ENCODE measurements at places on chromosomes 13 and 19.

GRCh38 chr13:76854894-76855293, 31.3 kb downstream of the KCTD12 start:
- DNase-seq: no peak

DNA sequence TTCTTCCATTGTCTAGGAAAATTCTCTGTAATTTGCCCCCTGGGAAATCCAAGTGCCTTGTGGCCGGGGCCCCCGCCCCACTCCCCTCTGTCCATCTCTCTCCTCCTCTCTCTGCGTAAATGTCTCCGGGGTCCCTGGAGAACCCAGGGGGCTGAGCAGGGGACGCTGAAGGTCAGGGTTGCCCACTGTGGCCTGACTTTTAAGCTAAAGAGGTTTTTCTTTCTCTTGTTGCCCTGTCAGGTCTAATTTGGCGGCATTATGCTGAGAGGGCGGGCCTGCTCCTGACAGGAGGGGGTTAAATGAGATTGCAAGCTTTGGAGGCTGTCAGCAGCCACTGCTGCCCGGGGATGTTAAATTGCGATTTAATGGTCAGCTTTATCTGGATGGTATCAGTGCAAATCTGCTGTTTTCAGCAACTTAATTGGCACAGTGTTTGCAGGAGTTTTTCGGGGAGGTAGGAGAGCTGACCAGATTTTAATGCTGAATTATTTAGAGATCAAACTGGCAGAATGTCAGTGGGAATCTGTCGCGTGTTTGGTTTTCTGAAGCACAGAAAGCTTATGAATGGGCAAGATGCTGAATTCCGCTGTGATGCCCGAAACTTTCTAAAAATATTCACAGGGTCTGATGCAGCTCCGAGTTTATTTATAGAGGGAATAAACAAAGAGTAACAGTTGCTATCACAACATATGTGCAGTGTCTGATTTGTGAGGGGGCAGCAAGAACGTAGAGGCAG, 93.2 kb upstream of the SOX1 start:
- no peak for DNase-seq

- DNase-seq: no peak
Measured at GRCh38 chr13:113324398-113324797, 27.4 kb downstream of the LAMP1 start.

DNA sequence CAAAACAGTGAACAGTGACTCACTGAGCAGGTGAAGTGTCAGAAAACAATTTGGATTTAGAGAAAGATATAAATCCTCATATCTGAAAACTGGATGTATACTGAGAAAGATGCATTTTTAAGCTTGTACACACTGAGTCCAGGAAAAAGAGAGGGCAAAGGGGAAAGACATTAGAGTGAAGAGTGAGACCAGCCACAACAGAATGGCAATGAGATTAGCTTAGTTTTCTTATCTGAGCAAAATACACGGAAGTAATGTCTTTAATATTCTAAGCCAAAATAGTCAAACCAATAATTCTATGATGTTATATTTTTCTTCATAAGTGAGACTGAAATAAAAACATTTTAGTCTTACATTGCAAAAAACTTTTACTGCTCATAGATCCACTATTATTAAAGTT, 236.0 kb downstream of the SLITRK5 start:
- DNase-seq: no peak

DNA sequence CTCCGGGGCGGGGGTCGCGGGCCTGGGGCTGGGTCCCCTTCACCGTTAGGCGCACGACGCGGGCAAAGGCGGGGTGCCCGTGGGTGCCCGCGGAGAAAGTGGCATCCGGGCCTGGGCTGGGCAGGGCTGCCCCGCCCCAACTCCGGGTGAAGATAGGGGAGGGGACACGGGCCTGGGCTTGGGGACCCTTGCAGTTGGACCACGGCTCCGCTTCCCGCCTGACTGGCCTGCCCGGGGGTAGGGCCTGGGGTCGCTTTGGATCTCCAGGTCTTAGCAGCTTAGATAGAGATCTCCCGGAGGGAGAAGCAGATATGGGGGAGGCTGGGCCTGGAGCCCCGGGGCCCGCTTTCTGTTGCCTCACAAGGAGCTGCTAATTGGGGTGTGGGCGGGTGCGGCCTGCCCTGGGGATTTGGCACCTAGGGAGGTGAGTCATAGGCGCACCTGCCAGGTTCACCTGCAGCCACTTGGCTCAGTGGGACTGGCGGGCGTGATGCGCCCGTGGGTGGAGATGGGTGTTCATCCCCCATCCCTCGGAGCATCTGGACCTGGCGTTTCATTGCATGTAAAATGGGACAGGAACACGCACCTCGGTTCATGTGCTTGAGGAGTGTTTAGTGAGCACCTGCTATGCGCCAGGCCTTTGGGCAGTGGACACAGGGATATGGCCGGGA, 585 bp downstream of the MAP1S start:
- DNase-seq: no peak

DNA sequence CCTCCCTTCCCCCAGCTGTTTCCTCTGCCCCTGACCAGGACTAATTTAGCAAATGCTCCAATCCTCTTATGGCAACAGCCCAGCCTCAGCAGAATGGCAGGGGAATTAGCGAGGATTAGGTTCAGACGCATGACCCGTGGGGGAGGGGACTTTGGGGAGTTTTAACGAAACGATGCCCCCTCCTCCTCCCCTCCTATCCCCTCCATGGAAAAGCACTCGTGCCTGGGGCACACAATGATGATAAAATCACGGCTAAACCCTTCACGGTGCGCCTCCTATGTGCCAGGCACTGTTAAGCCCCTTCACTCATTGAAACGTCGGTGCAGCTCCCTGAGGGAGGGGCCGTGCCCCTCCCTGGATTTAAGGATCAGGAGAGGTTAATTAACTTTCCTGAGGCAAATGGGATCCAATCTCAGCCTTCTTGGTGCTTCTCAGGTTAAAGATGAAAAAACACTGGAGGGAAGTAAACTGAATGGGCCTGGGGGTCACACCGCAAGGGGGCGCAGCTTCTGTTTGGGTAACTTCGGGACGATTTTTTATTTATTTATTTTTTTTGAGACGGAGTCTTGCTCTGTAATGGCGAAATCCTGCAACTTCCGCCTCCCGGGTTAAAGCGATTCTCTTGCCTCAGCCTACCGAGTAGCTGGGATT, 10.1 kb upstream of the TPRX2 start:
- no peak for DNase-seq

DNA sequence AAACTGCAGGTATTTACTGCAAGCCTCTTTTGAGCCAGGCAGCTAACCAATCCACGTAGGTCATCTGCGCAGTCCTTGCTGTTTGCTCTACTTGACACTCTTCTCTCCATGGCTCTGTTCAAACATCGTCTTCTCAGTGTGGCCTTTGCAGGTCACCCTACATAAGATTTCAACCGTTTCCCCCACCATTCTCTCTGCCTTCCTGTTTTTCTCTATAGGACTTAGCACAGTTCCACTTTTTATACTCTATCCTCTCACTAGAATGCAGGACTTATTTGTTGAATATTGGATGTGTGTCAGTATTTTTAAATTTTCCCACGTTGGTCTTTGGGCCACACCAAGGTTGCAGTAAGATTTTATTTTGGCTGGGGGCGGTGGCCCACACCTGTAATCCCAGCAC, 1.7 kb upstream of the FBXW9 start:
- DNase-seq: no peak

- DNase-seq: no peak
Measured at GRCh38 chr19:40888191-40888590, 6.2 kb upstream of the CYP2A7 start.

GRCh38 chr13:44354884-44355283, 18.7 kb upstream of the SERP2 start:
- DNase-seq: no peak

DNA sequence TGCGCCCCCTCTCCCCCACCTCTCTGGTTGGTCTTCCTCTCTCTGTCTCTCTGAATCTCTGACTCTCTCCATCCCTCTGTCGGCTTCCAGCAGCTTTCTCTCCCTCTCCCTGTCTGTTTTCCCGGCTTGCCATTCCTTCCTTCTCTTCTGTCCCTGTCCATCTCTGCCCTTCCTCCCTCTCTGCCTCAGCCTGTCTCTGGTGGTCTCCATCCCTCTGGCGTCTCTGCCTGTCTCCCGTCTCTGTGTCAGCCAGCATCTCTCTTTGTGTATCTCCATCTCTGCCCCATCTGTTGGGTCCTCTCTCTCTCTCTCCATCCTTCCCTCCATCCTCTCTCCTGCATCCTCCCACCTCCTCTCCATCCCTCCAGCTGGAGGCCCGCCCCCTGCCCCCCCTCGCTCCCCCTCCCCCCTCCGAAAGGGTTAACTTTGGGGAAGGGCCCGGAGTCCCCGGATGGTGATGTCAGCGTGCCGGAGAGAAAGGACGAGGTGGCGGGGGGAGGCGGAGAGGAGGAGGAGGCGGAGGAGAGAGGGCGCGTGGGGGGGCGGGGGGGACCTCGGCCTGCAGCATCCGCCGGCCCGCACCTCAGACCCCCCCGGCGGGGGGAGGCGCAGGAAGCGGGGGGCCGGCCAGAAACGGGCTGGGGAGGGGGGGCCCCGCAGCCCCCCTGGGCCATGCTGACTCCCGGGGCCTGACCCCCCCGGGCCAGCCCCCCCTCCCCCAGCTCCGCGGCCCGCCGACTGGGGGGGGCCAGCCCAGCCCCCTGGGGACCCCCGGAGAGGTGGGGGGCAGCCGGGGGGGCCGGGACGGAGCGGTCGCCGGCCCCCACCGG, at the start of gene BRSK1:
Gene BRSK1, plus strand, starts transcription at position 450 of the 830 bp plus-strand sequence. CDS start 446 bp downstream, outside the sequence.
- DNase-seq: peak; percentile 62

GRCh38 chr19:34365463-34366401, 736 bp downstream of the GPI start:
- no peak for DNase-seq

DNA sequence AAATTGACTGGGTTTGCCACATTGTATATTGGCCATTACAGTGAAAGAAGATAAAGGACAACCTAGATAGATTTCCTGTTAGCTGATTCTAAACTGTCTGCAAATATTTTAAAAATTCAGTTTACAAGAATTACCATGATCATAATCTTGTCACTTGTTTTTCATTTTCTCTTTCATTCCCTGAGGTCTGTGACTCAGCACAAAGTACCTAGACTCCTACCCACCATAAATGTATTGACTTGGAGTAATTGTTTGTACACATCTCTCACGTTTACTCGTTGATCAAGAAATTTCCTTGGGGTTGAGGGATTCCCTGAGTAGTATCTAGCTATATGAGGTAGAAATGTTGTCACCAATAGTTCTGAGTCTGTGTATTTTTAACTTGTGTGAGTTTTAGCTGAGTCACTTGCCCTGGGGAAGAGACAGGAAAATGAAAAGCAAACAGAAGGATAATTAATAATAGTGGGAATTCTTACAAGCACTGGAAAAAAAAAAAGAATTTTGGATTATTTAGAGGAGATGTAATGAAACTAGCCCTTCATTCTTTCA, 299.2 kb upstream of the DACH1 start:
- no peak for DNase-seq

- DNase-seq: no peak
Measured at GRCh38 chr13:79404985-79405384, 1.1 kb downstream of the RBM26 start.

- DNase-seq: no peak
Measured at GRCh38 chr19:49643466-49643865, 1.5 kb downstream of the SCAF1 start.

DNA sequence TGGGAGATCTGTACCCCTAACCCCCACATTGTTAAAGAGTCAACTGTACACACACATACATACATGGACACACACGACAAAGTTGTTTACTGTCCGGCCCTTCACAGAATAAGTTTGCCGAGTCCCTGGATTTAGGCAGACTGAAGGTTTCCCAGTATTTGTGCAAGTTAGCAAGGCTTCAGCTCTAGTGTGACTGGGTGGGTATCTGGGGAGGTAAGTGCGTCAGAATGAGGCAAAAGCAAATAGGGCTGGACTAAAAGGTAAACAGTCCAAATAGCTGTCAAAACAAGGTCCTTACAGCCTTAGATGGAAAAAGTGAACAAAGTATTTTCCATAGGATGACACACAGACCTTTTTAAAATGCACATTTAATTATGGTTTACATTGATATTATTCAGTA, 228.4 kb upstream of the UFM1 start:
- DNase-seq: no peak

DNA sequence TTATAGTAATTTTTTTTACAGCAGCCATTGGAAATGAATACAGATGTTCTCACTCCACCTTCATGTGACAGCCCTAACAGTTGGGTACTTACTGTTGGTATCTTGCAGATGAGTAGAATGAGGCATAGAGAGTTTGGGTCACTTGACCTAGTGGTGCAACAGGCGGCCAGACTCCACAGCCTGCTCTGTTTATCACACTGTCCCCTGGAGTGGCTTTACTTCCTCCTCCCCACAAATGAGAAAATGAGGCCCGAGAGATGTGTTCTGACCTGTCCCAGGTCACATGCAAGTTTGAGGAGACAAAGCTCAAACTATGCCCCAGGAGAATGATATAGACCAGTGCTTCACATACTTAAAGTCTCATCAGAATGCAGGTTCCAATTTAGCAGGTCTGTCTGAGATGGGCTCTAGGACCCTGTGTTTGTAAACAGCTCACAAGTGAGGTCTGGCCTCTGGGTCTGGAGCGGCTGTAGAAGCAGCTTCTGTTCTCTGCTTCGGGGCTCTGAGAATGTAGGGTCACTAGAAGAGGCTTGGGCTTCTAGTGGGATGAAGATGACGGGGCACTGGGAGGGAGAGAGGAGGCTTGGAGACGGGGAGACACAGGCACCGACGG, 37.4 kb upstream of the RCBTB2 start:
- DNase-seq: no peak

DNA sequence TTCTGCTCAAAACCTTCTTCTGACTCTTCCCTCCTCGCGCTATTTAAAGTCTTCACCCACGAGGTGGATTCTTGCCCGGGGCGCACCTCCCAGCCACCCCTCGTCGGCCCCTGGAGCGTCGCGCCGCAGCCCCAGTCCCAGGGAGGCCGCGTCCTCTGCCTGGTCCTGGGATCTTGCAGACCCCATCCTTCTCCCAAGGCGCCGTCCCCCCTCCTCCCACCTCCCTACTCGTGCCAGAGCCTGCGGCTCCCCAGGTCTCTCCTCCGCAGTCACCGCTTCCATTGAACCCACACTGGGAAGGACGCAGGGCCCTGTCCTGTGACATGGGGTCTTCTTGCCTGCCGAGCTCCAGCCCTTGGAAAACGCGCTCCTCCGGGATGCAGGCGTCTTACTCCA, 486 bp downstream of the ZNF808 start:
- no peak for DNase-seq
